ENCODE measurements at places on chromosomes 1 and 21.

GRCh38 chr21:37165586-37165985 lies 92.5 kb downstream of the TTC3 start:
- peak; percentile 8 for DNase-seq

GRCh38 chr1:115539736-115540135 lies 102.0 kb upstream of the VANGL1 start:
- DNase-seq, result no peak

GRCh38 chr1:214499732-214500131 lies 51.7 kb downstream of the PTPN14 start:
- DNase-seq, result no peak

GRCh38 chr1:95614197-95614596 lies 380.2 kb downstream of the RWDD3 start:
- DNase-seq, result no peak

DNA sequence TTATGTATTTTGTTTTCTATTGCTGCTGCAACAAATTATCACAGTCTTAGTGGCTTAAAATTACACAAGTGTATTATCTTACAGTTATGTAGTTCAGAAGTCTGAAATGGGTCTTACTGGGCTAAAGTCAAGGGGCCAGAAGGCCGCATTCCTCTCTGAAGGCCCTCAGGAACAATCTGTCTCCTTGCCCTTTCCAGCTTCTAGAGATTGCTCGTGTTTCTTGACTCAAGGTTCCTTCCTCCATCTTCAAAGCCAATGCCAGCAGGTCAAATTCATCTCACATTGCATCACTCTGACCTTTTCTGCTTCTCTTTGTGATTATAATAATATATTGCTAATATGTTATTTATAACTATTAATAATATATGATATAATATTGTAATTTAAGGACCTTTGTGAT lies 97.1 kb downstream of the DIRAS3 start:
- DNase-seq, result no peak

- no peak for DNase-seq
Measured at GRCh38 chr1:202010180-202011015, at the start of gene ELF3. ELF3 (plus strand) TSS chr1:202010587; CDS start chr1:202011137, 550 bp downstream.

- no peak for DNase-seq
Measured at GRCh38 chr1:229148041-229148671, 122.8 kb upstream of the RAB4A start.

- DNase-seq, result no peak
Measured at GRCh38 chr1:84698151-84699110, 8.2 kb upstream of the SSX2IP start.

DNA sequence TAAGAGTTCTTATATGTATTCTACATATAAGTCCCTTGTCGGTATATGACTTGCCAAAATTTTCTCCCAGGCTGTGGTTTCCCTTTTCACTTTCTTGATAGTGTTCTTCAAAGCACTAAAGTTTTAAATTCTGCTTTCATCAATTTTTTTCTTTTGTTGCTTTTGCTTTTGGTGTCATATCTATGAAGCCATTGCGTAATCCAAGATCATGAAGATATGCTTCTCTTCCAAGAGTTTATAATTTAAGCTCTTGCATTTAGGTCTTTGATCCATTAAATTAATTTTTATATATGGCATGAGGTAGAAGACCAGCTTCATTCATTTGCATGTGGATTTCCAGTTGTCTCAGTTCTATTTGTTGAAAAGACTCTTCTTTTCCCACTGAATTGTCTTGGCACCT lies 22.2 kb downstream of the DESI2 start:
- peak; percentile 14 for DNase-seq

GRCh38 chr21:42837421-42838211 lies 41.7 kb downstream of the WDR4 start:
- no peak for DNase-seq

DNA sequence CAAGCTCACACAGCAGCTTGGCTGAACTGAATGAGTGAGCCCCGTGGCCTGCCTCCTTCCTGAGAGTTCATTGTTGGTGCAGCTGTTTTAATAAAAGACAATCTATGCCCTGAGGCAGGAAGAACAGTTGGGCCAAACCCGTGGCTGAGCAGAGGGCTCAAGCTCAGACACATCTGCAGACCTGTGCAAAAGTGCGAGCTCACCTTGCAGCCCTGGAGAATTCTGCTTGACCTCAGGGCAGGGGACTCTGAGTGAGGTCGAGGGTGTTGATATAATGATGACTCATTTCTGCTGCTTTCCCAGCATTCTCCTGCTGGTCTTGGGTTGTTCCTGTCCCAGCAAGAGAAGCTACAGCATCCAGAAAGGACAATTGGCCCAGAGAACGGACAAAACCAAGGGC lies 61.0 kb downstream of the ATP5PO start:
- no peak for DNase-seq

DNA sequence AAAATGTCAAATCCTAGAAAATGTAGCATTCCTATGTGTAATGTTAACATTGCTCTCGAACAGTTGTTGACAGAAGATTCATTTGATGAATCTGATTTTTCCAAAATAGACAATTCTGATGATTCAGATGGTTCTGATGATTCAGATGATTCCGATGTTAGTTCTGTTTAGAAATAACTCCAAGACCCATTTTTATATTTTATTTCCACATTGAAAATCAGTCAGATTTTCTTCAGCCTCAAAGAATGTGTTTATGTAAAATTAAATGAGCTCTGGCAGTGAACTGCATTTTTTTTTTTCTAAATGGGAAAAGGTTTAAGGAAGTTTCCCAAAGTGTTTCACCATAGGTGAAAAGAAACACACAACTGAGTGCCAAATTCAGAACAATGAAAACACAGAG lies 136.5 kb downstream of the TSEN15 start:
- no peak for DNase-seq

- no peak for DNase-seq
Measured at GRCh38 chr1:200345520-200345919, 64.3 kb downstream of the ZNF281 start.

DNA sequence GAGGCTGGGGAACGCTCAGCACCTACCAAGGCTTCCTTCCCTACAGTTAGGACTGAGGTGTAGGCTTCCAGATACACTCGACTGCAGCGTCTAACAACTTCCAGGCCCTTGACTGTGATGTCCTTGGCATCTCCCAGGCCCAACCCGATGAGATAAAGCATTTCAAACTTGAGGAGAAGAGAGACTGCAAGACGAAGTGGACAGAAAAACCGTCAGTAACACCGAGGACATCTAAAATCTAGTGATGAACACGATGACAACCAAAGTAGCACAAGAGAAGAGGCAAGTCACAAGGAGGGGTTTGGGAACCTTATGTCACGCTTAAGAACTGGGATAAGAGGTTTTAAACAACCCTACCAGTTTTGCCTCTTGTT lies 314 bp downstream of the DPH5 start:
- peak; percentile 4 for DNase-seq

DNA sequence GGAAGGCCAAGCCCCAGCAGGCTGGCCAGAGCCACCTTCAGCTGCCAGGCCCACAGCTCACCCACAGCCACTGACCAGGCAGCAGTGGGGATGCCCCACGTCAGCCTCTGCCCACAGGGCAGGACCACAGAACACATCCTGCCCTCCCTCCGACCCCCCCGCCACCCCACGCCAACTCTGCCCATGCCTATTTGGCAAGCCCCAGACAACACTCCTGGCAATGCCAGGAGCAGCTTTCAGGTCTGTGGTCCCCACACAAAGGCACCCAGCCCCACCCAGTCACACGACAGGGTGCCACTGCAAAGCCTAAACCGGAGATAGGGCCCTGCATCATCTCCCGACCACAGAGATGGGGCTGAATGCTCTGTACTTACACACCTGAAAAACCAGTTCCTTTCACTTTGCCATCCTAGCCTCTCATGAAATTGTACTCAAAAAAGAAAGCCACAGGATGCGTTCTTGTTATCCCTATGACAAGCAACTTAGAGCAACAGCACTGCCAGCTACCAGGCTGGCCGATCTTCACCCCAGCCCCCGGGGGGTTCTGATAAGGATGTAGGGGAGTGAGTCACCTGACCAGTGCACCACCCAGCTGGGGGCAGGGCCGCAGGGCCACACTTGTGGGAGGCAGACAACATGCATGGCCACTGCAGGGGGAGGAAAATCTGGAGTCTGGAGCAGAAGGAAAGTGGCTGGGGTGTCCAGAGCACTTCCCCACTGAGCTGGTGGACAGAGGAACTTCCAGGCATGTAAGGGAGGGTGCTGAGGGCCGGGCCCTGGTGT lies 36.2 kb downstream of the UBE2G2 start:
- no peak for DNase-seq

DNA sequence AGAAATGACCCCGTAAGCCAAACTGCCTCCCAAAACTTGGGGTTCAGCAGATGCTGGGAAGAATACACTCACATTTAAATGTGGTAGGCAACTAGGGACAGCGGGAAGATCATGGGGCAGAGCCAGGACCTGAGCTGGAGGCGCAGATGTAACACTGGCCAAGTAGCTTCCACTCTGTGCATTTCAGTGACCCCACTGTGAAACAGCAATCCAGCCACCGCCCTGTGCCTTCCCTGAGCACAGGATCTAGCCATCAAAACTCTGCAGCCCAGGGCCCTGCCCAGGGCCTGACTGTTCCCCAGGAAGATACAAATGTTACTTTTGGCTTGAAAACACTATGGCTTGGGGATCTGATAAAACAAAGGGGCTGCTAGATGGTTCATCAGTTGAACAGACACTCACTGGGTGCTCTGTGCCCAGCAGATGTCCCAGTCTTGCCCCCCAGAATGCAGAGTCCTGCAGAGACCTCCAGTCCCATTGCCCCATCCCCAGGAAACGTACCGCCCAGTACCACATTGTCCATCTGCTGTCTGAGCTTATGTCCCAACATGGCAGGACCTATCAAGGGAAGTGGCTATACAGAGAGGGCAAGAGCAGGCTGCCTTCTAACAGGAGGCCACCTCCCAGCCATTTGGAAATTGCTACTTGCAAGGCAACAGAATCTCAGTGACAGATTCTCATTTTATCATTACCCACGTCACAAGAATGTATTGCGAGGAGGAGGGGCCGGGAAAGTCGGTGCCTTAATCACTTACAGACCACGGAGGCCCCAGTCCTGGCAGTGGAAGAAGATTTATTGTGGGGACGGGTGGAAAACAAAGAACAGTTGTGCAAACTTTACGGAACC lies 124.0 kb downstream of the DMRTB1 start:
- no peak for DNase-seq

GRCh38 chr1:40711465-40712404 lies 20.2 kb downstream of the NFYC start:
- peak; percentile 67 for DNase-seq

DNA sequence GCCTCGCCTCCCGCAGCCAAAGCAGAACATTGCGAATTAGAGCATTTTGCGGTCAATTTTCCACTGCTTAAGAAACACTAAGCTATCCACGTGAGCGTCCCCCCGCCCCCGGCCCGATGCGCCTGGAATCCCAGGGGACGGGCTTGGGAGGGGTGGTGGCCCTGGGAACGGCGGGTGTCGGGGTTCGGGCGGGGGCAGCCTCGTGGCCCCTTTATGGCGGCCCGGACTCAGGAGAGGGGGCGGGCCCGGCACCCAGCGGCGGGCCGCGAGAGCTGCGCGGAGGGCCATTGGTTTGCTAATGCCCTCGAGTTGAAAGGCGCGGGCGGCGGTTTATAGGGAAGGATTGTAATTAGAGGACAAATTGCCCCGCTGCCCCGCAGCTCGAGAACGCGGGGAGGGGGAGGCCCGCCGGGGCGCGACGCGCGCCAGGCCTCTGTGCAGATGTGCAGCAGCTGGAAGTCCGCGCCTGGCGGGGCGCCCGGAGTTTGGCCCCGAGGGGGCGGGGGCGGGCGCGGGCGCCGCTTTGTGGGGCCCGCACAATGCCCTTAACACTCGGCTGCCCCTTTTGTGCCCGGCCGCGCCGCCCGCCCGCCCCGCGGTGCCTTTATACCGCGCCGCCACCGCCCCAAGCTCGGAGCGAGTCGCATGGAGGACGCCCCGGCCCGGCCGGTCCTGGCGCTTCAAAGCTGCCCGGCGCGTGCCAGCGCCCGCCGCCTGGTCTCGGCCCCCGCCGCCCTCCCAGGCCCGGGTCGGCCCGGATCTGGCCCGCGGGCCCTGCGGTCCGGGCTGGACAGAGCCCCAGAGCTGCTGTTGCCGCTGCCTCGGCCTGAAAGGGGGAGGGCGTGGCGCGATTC lies 1.9 kb upstream of the HES3 start:
- peak; percentile 44 for DNase-seq

GRCh38 chr1:177091040-177091439 lies 73.5 kb downstream of the ASTN1 start:
- DNase-seq, result no peak

DNA sequence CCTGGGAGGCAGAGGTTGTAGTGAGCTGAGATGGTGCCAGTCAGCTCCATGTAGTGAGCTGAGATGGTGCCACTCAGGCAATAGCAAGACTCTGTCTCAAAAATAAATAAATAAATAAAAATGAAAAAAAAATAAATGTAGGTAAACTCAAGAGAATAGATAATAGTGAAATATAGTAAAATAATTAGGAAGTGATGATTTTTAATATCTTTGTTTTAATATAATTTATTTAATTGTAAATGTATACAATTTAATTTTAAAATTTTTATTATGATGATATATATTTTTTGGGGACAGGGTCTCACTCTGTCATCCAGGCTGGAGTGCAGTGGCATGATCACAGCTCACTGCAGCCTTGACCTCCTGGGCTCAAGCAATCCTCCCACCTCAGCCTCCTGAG lies 19.6 kb upstream of the SERINC2 start:
- no peak for DNase-seq

- no peak for DNase-seq
Measured at GRCh38 chr1:8182034-8182761, 135.7 kb upstream of the SLC45A1 start.

GRCh38 chr1:51203874-51204245 lies 32.2 kb upstream of the RNF11 start:
- DNase-seq, result no peak

DNA sequence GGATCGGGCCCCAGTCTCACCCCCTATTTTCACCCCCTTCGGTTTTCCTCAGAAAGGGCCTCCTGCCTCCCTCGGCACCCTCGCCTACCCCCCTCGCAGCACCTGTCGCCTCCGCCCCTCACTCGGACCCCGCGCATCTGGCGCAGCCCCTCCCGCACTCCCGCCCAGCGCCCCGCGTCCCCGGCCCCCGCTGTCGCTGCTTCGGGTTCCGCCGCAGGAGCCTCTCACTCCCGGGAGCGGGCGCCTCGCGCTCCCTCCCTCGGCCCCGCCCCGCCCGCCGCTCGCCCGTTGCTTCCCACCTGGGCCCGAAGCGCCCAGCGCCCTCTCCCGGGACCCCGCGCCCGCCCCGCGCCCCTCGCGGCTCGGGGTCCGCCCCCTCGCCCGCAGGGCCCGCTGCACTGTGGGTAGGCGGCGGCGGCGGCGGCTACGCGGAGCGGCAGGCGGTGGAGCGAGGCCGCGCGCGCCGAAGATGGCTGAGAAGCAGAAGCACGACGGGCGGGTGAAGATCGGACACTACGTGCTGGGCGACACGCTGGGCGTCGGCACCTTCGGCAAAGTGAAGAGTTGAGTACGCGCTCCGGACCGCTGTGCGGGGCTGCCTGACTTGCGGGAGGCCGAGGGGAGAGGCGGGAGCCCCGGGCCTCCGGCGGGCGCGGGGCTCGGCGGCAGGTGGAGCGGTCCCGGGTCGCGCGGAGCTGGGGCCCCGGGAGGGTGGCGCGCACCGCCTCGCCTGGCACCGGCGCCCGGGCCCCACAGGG lies at the start of gene PRKAA2:
Gene PRKAA2, plus strand, starts transcription at position 396 of the 758 bp plus-strand sequence. Its CDS starts 74 bp downstream, at position 470.
- DNase-seq, result peak; percentile 53

DNA sequence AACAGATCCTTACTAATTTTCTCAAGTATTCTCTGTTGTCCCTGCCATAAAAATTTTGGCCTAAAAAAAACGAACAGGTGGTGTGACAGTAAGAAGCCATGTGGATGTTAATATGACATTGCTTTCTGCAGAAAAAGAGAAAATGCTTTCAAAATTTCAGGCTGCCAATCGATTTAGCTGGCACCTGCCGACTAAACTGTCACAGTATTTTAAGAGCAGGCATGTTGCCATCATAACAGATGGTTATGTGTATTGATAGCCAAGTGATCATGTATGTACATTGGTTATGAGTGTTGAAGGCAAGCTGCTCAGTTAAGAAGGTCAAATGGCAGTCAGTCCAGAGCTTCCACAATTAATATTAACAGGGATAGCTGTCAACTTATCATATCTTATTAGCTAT lies 1017.0 kb downstream of the MRPL39 start:
- DNase-seq, result no peak

Measured in suppressor macrophage (primary cell).